ENCODE measurements at places on chromosomes 12 and 14. TPM values are rescaled to one million over a fixed set of nuclear protein-coding genes. Genes with fewer than 3 reads are reported as not detected.

Gene BICDL1
- 13.0 TPM for total RNA-seq

Gene GUCY2C
- total RNA-seq: not detected

Gene GPR84
- not detected for total RNA-seq

Gene LTBP2
- 3.1 TPM for total RNA-seq

Gene CLEC2B
- 5.4 TPM for total RNA-seq

Gene RPL10L
- not detected for total RNA-seq

Gene ALKBH1
- total RNA-seq: 5.6 TPM

Gene TUBA1C
- 224 TPM for total RNA-seq

Gene TRPV4
- 10.3 TPM for total RNA-seq

GRCh38 chr14:61675291-61675690, 20.0 kb upstream of the HIF1A start:
- DNase-seq: no peak

GRCh38 chr12:5505116-5505515, 73.2 kb downstream of the NTF3 start:
- no peak for DNase-seq

DNA sequence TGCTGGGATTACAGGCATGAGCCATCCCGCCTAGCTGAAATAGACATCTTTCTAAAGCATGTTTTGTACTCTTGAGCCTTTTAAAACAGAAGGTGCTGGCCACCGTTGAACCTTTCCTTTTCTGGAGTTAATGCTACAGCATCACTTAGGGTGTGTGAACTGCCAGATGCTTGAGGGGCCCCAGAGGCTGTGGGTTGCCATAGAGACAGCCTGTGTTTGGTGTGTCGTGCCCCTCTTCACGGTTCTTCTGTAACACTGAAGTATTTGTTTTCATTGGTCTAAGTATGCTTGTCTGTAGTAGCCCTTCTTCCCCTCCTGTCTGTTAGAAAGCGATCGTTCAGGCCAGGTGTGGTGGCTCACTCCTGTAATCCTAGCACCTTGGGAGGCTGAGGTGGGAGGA, 30.8 kb downstream of the PLEKHG3 start:
- peak; percentile 16 for DNase-seq

DNA sequence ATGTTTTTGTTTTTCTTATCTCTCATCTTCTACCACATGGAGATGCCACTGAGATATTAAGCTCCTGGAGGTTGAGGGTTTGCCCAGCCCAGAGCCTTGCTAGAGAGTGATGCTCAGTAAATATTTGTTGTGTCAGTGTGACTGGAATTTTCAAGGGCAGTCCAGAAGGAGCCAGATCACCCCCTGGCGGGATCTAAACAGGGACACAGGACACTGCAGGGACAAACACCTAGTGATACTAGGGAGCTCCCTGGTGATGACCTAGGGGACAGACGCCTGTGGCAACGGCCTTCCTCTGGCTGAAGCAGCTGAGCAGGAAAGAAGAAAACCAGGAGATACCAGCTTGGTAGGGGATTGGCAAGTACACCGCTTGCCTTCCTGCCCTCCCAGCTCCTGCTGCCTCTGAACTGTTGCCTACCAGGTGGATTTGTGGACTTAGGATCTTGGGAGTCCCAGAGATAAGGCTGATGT, 714.4 kb upstream of the TBX3 start:
- no peak for DNase-seq

DNA sequence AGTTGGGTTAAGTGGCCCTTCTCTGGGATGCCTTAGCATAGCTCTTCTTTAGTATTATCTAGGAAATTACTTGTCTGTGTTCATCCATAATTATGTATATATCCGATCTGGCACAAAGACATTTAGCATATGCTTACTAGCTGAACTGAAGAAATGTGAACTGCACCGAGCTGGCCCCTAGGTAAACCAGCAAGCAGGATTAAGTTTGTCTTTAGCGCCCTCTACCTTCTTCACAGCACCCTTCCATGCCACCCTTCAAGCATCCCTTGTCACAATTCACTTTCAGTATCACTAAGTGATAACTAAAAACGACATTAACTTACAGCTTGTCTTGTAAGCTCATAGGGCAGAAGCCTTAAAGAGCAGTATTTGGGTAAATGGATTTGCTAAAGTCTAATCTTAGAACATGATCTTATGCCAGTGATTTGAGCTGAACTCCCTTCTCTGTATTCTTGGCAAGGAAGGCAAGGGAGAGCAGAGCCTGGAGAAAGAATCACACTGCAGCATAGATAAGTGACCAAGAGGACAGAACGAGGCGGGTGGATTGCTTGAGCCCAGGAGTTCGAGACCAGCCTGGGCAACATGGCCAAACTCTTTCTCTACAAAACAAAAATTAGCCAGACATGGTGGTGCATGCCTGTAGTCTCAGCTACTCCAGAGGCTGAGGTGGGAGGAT, 2.6 kb upstream of the HAL start:
- no peak for DNase-seq

DNA sequence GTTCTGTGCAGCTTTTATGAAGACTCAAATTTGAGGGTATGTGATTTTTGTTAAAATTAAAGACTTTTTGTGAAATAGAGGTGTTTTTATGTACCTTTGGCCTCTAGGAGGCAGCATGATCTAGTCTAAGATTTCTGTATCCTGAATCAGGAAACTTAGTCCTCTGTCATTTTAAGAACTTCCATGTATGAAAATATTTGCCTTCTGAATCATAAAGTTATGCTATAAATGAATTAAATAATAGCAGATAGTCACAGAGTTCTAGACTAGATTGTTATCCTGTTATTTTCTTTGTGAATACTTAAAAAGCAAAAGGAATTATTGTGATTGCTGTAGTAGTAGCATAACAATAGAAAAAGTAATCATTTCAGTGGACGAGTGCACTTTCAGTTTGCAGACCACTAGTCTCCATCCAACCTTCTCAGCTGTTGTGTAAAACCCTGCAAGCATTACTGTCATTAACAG, 56.3 kb downstream of the FGD4 start:
- no peak for DNase-seq

- DNase-seq: no peak
These were observed 51.2 kb upstream of the CERS5 start for GRCh38 chr12:50218386-50218785.

DNA sequence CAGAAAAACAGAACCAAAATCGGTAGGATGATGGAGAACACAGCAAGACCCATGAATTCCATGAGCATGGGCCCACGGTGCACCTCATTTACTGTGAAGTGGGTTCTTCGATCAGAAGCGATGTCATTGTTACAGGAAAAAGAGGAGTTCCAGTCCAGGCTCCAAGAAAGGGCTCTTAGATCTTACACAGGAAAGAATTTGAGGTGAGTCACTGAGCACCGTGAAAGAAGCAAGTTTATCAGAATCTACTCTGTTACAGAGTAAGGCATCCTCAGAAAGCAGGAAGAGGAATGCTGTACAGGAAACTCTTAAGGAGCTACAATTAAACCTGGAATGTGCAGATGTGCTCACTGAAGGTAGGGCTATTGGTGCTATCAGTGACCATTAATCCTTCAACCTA, 11.6 kb upstream of the CHFR start:
- DNase-seq: no peak

DNA sequence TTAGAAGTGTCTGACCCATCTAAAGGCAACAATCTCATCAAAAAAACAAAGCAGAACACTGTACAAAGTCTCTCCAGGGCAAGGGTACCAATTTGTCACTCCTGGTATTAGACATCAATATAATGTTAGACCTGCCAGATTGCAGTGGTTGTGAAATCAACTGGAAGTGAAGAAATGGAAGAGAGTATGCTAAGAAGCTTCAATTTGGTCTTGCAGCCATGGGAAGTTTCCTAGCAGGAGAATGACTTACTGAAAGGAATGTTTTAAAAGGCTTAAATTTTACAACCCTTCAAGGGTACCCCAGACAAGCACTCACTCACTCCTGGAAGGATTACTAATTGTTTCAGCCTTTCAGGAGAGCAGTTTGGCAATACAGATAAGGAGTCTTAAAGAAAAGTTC, 18.9 kb downstream of the LLPH start:
- DNase-seq: no peak

DNA sequence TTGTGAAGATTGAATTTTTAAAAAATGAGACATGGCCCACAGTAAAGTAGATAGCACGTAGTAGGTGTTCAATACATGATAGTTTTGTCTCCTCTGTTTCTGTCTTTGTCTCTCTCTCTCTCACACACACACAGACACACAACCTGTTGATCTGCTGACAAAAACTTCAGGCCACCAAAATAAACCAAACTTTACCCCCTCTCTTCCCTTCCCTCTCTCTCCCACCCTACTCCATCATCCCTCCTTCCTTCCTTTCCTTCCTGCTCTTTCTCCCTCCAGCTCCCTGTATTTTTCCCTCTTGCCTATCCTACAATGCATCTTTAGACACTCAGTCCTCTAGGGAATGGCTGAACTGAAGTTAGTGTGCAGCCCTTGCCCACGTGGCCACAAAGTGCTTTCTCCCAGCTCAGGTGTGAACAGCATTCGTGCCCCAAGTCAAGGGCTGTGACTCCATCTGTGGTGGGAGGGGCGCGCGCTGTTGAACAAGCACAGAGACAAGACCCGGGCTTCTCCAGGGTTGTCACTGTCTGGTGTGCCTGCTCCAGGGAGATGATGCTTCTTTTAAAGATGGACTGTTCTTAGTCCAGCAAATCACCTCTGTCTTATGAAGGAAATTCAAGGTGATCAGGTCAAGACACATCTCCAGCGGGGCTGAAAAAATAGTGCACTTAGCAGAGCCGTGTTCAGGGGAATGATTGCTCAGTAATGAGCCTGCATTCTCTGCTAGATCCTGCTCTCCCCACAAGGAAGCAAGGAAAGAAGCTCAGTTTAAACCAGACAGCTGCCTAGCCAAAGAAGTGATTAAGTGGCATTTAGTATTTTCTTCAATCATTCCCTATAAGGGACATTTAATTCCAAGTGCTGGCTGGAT, 75.3 kb downstream of the WSCD2 start:
- no peak for DNase-seq

GRCh38 chr14:89268514-89268913, 148.5 kb downstream of the FOXN3 start:
- DNase-seq: no peak

DNA sequence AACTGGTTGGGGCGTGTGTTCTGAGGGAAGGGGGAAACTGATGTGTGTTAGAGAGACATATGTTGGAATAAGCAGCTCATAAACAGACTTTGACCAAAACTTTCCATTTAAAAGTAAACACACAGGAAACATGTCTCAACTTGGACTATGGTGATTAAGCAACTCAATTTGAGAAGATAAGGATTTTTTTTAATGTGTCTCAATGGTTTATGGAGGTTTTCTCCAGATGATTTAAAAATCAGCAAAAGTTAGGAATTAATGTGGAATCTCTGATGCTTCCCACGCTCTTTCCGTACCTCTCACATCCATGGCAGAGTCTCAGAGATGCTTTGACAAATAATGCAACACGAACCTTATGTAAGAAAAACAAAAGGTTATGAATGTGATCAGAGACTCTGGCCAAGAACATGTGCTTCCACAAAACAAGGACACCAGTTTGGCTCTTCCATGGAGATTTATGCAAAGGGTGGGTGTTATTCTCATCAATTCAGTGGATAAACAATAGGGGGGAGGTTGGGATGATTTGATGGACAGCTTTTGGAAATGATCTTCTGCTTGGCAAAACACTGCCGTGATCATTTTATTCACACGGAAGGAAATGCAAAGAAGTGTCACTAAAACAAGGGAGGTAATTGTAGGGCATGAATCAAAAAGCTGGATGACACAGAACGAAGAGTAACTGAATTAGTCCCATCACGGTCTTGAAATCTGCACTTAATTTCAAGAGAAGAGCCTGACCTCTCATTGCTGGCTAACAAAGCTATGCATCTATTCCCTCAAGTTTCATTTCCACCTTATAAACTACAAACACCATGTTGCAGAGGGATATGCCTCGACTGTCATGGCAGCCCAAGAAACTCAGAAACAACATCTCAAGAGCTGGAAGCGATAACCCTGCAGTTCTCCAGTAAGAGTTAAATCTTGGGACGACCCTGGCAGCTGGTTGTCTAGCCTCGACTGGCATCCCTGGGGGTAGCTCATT, 76.5 kb downstream of the FOXN3 start:
- DNase-seq: no peak

DNA sequence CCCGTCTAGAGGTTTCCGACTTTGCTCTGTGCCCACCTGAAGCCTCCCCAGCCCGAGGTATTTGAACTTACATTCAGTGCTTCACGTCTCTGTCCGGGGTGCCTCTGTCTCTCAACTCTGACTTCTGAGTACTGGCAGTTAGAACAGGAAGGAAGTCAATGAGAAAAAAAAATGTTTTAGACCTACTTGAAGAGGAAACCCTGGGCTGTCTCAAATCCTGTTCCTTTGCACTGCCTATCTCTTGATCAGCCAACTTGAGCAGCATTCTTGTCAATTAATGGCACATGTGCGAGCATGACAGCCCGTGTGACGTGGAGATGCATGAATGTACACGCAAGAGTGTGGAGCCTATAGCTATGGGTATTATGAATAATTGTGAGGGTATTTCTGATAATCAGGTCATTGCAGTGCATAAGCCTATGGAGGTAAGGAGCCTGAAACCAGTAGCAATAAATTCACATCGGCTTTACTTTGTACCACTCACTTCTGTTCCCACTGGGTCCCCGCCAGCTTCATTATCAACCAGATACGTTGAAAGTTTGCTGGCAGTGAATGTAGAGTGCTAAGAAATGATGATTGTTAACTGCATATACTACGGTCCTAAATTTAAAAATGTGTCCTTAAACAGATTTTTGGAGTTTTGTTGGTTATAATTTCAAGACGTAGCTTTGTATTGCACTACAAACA, at the start of gene ARHGDIB:
Gene ARHGDIB, minus strand, starts transcription at position 136 of the 687 bp plus-strand sequence. CDS start 10,889 bp downstream, outside the sequence.
- no peak for DNase-seq

DNA sequence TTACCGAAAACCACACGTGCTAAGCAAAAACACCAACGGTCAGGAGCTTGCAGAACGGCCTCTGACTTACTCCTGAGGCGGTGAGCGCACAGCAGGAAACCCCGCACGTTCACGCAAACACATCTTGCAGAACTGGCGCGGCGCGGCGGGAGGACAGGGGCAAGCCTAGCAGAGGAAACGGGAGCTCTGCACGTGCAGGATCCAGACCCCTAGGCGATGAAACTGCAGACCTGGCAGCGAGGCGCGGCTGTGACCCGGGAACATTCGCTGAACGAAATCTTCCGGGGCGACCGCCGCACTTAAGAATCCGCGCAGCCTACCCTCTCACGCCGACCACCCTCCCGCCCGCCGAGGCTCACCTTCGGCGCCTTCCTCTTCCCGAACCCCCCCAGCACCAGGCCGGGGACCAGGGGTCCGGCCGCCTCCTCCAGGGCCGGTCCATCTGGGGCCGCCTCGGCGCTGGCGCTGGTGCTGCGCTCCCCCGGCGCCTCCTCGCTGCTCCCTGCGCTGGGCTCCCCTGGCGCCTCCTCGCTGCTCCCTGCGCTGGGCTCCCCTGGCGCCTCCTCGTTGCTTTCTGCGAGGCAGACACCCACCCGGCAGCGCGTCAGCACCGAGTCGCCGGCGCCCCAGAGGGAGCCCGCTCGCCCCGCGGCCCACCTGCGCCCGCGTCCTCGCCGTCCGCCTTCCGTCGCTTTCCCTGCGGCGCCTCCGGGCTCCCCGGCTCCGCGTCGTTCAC, 615 bp downstream of the DDX51 start:
- DNase-seq: peak; percentile 44

All from right lobe of liver (tissue), 6 donors.